ENCODE measurements at places on chromosomes 2 and 18.

- no peak for DNase-seq
These were observed 39.0 kb upstream of the HDAC4 start for GRCh38 chr2:239439754-239440315.

DNA sequence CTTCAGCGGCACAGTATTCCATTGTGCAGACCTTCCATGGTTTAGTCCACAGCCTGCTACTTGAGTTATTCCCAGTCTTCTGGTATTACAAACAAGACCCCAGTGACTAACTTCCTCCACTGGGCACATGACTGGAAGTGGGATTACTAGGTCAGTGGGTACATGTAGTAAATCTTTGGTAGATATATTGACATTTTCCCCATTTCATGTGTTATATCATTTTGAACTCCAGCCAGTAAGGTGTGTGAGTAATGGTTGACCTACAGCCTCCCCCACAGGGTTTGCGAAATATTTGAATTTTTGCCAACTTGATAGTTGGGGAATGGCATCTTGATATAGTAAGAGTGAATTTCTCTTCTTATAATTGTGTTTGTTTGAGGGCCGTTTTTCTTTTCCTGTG is 58.8 kb downstream of the RNF144A start:
- DNase-seq = peak; percentile 9

DNA sequence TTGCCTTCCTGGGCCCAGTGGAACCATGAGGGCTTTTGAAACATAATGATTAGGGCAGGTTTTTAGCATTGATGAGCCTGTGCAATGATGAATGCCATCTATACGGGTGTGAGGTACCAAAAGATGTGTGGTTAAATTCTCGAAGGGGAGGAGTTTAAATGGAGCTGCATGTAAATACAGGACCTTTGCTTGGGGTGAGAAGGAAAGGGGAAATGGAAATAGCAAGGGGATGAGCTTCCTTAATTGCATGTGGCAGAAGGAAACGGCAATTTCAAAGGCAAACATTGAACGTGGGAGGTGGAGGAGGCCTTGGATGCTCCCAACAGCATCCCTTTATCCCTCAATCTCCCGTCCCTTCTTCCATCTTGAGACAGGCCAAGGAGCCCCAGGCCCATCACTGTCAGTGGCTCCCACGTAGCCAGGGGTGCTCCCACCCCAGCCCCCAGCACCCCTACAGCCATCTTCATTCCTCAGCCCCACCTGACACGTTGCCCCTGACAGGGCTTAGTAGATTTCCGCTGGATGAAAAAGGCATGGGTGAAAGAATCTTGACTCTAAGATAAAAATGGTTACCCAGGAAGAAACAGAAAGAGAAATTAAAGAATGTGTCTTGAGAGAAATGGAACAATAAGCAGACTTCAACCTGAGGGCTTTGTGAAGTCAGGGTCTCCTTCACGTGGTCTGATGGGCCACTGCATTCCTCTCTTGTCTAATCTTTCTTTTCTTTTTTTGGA is 32.5 kb downstream of the INPP5D start:
- DNase-seq = peak; percentile 62

DNA sequence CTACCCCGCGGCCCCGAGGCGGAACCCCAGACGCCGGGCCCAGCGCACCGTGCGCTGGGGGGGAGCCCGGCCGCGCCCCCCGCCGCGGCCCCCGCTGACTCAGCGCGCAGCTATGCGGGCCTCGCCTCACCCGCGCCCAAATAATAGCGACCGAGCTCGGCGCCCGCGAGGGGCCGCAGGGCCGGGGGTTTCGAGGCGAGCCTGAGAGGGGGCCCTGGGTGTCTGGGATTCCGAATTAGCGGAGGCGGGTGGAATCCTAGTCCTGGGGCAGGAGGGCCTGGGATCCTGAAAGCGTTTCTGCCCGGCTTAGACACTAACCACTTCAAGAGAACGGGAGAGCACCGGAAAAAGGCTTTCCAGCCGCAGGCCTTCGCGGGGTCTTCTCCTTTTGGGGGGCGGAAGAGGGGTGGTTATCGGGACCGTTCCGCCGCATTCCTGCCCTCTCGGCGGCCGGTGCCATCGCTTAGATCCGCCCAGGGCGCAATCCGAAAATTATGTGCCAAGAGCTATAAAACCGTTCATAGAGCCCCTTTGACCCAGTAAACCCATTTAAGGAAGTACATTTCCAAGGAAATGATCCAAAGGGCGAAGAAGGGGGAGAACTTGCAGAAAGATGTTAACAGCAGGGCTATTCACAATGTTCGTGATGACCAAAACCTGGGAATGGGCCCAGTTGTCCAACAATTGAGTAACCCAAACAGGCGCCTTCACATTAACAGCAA is 681 bp upstream of the ROCK2 start:
- DNase-seq = peak; percentile 87

- peak; percentile 84 for DNase-seq
These were observed 11.5 kb downstream of the PPP1R7 start for GRCh38 chr2:241161646-241162281.

DNA sequence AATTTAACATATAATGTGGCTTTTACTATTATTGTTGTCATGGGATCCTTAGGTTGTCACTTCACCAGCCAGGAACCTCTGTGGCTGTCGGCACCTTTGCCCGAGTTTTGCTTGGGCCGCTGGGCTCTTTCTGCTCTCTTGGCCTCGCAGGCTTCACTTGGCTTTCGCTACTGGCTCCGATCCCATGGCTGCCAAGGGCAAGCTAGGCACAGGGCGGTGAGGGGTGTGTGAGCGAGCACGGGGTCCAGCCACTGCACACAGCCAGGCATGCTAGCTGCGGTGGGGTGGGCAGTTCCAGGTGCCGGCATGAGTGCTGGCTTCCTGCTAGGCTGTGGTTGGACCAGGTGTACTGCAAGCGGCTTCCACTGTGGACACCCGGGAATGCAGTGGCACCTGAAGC is 23.4 kb upstream of the RAPGEF4 start:
- DNase-seq = no peak

GRCh38 chr18:28015671-28016070 is 161.3 kb downstream of the CDH2 start:
- DNase-seq = no peak

DNA sequence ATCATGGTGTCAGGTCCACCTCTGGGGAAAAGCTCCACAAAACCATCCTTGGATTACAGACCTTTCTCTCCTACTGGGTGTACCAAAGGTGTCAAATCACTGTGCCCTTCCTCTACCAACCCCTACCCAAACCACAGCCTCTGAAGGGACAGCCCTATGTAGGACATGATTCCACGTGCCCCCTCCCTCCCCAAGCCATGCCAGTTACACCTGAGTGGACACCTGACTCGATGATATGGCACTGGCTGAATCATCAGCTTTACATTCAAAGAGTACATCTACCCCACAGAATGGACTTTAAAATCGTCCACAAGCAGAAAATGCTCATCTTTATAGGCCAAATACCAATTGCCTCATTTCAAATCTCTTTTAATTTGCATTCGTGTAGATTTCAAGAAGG is 26.0 kb downstream of the TRABD2A start:
- no peak for DNase-seq

DNA sequence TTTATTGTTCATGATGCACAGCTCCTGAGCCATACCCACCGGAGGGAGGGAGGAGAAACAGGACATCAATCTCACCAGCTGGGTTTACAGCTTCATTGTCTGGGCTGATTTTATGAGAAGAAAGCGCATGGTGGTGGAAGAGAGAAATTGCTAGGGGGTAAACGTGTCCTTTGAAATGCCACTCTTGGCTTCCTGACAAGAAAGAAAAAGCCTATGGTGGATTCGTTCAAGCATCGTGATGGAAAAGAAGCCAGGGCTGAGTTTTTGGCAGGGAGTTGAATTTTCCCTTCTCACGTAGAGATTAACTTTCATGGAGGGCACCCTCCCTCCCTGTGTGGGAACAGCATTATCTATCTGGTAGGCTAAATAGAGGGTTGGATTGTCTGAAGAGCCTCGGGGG is 502.0 kb downstream of the SLC4A3 start:
- no peak for DNase-seq

GRCh38 chr2:214401580-214401979 is 9.3 kb upstream of the VWC2L start:
- no peak for DNase-seq

GRCh38 chr2:167703441-167703840 is 544.0 kb downstream of the STK39 start:
- DNase-seq = no peak

DNA sequence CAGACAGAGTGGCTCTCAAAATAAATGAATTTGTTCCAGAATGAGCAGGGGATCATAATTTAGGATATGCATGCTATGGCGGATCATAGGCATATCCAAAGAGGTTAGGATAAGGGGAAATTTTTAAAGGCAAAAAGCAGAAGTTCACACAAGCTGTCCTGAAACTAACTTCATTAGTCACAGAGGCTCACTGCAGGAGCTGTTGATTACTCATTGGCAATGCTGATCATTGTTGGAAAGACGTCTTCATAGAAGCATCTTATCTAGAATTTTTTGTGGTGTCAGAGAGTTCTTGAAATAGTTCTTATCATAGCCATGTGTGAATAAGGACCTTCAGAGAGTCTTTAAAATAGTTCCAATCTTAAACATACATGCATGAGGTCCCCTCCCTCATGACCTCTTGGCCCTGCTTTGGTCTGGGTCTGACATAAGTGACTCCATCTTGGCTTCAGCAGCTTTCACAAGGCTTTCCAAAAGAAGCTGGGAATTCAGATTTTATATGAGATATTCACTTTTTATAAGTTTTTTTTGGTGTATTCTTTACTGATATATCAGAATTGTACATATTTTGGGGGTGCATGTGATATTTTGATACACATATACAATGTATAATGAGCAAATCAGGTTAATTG is 7.5 kb upstream of the CCDC195 start:
- no peak for DNase-seq

- no peak for DNase-seq
These were observed 16.9 kb upstream of the SLC38A11 start for GRCh38 chr2:164972216-164972615.

- no peak for DNase-seq
These were observed 10.2 kb upstream of the TFCP2L1 start for GRCh38 chr2:121294881-121295840.

DNA sequence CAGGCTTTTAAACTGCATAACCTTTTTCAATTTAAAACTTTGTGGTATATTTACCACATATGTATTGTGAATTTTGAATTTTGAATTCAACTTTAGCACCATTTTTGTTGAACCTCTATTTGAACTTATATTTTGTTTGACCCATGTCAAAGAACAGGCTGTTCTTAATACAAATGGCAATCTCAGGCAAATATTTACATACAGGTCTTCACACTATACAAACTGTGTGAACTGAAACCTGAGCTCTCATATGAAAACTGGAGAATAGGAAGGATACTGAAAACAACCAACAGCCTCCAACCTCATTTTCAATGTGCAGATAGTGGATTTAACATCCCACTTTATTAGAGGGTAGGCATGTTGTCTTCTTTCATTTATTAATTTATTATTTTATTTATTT is 491.8 kb downstream of the KCNJ3 start:
- no peak for DNase-seq

GRCh38 chr2:16852651-16853050 is 187.0 kb upstream of the CYRIA start:
- no peak for DNase-seq

- DNase-seq = no peak
These were observed 26.8 kb upstream of the HAAO start for GRCh38 chr2:42819160-42819559.

GRCh38 chr2:133296401-133296800 is 271.9 kb downstream of the NCKAP5 start:
- no peak for DNase-seq

GRCh38 chr18:61782545-61782944 is 110.3 kb downstream of the RNF152 start:
- no peak for DNase-seq

DNA sequence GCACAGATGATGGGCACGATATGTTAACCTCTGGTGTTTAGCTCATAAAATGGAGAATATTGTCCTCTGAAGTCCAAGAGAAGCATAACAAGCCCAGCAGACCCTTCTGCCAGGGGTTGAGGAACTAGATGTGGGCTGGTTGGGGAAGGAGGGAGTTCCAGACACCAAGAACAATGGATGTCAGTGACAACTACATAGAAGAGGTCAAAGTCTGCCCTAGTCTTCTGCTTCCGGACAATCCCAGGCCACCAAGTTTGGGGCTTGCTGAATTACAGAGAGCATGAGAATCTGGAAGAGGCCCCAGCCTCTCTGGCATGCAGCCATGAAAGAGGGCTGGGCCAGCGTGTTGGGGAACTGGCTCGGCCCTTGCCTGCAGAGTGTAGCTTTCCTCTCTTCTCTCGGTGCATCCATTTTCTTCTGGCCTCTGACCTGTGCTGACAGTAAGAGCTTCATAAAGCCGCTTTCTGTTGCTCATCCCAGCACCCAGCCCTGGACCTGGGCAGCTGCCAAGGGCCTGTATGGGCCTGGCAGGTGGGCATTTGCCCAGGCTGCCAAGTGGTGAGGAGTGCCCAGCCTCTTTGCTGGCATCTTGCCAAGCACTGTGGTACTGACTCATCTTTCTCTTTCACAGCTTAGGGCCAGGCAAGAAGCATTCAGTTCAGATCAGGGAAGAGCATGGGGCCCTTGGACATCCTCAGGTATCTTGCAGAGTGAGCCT is 14.6 kb upstream of the LAPTM4A start:
- no peak for DNase-seq

All from coronary artery (tissue), 2 donors.